ENCODE measurements at places on chromosomes 3 and 15.

GRCh38 chr15:50872832-50873426, 35.6 kb upstream of the AP4E1 start:
- no peak for DNase-seq

DNA sequence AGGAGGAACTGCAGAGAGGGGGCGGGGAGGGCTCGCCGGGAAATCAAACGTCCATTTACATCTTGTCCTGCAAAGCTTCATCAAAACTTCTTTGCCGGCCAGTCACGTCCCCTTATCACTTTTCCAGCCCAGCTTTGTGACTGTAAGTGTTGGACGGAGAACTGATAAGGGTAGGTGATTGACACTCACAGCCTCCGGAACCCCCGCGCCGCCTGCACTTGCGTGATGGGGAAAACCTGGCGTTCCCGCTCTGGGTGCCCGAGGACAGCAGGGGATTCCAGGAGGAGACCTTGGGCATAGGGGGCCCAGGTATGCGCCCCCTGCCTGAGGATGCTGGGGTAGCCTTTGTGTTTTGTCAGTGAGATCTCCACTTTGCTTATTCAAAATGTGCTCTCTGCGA, 72.8 kb upstream of the ANKRD34C start:
- DNase-seq = no peak

DNA sequence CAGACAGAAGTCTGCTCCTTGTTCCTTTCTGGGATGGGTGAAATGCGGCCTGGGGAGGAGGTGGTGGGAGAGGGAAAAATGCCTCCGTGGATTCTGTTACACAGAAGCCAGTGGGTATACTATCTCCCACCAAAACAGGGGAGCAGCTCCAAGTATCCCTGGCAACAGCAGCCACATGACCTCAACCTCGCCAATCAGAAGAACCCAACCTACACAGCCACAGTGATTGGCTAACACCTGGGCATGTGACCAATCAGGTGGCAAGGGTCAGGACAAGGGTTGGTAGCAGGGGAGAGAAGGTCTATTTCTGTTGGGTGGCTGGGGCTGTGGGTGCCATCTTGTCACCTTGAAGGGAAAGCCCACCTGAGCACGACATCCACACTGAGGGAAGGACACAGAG, 9.1 kb upstream of the ACAD9 start:
- no peak for DNase-seq

- DNase-seq = no peak
These were observed 168.7 kb upstream of the RASGRP1 start for GRCh38 chr15:38733331-38733730.

GRCh38 chr15:99430881-99431401, 134.8 kb upstream of the MEF2A start:
- DNase-seq = no peak

DNA sequence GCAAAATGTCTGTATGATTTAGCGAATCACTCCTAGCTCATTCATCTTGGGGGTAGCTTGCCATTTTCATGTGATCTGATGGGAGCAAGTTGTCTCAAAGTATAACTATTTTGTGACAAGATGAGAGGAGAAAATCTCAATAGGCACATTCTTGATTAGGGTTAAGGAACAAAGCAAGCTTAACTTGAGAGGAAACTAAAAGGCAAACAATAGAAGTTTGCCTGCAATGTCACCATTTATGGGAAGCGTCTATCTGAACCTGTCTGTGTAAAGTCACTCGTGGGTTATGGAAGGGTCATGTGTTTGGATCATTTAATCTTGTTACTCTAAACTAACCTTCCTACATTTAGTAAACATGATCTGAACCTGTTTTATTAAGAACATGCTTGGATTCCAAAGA, 232.5 kb downstream of the CDIN1 start:
- no peak for DNase-seq

- no peak for DNase-seq
These were observed 20.5 kb downstream of the BOC start for GRCh38 chr3:113231827-113232253.

DNA sequence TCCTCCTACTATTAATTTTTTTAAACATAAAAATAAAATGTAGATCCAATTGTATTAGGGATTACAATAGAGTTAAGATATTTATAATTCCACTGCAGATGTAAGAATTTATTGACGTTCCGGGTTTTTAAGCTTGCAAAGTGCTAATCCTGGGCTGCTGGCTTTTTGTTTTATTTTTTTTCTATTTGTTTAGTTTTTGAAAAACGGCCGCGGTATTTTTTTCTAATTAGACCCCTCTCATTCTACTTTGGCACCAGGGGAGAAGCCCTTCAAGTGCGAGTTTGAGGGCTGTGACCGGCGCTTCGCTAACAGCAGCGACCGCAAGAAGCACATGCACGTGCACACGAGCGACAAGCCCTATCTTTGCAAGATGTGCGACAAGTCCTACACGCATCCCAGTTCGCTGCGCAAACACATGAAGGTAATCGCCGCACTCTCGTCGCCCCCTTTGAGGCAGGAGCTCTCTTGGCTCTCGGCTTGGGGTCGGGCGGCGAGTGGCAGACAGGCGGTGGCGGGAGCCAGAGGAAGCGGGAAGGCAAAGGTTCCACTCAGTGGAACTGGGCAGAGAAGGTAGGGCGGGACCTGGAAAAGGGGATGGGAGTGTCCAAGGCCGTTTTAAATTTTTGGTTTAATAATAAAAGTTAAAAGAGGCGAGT, 3.2 kb downstream of the ZIC1 start:
- no peak for DNase-seq

DNA sequence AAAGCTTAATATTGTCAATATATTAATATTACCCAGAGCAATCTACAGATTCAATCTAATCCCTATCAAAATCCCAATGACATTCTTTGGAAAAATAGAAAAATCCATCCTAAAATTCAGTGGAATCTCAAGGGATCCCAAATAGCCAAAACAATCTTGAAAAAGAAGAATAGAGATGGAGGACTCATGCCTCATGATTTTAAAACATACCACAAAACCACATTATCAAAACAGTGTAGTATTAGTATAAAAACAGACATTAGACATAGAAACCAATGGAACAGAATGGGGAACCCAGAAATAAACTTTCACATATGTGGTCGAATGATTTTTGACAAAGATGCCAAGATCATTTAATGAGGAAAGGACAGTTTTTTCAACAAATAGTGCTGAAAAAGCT, 14.6 kb downstream of the NEK4 start:
- no peak for DNase-seq

DNA sequence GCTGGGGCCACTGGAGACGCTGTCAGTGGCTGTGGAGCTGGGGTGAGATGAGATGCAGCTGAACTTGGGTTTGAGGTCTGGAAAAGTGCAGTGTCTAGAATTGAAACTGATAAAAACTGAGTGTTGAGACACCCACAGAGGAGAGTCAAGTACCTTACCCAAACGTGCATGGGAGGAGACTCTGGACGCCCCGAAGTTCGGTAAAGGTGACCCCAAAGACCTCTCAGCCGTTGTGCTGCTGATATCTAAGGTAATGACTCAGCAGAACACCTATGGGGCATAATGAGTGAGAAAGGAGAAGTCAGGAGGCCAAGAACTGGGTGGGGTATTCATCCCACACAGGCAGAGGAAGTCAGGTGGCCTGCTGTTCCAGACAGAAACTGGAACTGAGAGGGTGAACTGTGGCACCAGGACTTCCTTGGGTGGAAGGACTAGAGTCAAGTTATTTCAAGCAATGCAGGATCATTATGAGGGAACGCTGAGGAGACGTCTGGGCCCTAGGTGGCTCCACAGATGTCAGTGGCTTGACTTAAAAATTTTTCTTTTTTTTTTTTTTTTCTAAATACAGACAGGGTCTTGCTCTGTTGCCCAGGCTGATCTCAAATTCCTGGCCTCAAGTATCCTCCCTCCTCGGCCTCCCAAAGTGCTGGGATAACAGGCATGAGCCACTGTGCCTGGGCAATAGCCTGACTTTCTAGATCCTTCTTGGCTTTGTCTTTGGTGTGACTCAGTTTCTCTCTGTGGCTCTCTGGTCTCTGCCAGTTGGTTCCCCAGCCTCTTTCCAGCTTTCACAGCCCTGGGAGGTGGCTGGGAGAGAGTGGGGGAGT, 67.6 kb upstream of the GCNT3 start:
- DNase-seq = no peak

DNA sequence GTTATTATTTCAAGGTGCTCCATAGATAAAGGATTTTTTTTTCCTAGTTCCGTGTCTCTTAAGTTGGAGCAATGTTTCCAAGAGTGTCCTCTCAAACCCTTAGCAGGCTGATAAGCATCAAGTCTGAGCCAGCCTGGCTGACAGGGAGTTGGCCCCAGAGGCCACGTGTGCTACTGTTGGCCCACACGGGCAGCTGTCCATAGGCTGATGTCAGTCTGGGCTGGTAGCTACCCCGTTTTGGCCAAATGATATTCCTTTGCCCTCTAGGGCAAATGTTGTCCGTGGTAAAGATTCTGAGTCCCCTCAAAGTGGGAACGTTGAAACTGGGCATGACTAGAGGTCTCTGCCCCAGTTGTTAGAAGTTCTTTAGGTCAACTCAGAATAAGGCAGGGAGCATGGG, 99.4 kb downstream of the FLNB start:
- DNase-seq = no peak

- DNase-seq = no peak
These were observed 552.9 kb downstream of the DIPK2A start for GRCh38 chr3:144524531-144524930.

GRCh38 chr15:65277015-65277414, 9.7 kb downstream of the PARP16 start:
- DNase-seq = no peak

DNA sequence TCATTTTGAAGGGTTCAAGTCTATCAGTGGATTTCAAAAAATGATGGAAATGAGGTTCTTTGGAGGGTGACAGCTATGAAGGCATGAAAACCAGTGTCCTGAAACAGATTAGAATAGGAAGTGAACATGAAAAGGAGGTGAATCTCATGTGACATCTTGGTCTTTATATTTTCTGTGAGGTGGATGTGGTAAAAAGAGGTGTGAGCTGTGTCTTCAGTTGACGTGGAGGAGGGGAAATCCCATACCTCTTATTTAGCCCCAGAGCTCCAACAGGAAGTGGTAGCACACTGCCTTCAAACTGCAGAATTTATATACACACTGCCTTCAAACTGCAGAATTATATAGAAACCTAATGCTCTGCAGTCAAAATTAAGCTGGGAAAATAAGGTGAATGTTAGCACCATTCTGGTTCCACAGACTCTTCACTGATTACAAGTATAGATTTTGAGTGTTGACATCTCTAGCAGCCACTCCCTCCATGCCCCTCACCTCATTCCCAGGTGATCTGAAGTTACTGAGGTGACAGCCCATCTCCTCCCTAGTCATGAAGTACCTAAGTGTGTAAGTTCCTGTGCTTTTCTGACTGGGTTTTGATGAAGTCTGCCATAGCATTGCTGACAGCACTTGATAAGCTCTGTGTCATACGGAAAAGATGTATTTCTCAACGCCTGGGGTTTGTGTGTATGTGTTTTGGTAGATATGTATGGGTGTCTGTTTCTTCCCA, 2.7 kb downstream of the RAB8B start:
- no peak for DNase-seq

DNA sequence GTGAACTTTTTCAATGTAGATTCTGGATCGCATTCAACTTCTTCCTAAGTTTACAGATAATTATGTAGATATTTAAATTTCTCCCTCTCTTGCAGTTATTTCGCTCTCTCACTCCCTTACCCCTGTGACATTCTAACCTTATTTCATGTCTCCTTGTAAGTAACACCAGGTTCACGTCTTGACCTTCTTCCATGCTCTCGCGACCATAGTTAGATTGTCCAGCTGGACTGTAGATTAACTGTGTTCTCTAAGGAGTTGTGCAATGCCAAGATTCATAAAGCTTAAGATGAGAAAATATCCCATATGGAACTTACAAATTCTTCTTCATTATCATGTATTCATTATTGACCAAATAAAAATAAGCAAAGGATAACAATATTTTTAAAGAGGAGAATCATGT, 430.5 kb downstream of the GABRG3 start:
- DNase-seq = no peak

- DNase-seq = no peak
These were observed 64.9 kb upstream of the DCBLD2 start for GRCh38 chr3:98966434-98966833.

GRCh38 chr15:95868970-95869369, 461.5 kb upstream of the NR2F2 start:
- DNase-seq = no peak

GRCh38 chr3:188255190-188255589, 101.2 kb downstream of the LPP start:
- DNase-seq = no peak

DNA sequence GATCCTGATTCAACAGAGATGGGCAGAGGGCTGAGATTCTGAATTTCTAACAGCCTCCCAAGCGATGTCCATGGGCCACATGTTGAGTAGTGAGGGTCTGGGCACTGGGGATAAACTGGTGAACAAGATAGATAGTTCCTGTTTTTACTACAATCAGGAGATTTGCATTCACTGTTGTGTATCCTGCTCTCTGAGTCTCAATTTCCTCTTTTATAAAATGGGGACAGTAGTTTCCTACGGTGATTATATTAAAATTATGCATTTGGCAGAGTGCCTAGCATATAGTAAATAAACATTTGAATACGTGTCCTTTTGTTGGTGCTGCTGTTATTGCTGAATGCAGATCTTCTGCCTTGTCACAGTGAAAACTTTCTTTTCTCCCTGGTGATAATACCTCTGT, 102.5 kb downstream of the MYH15 start:
- no peak for DNase-seq

DNA sequence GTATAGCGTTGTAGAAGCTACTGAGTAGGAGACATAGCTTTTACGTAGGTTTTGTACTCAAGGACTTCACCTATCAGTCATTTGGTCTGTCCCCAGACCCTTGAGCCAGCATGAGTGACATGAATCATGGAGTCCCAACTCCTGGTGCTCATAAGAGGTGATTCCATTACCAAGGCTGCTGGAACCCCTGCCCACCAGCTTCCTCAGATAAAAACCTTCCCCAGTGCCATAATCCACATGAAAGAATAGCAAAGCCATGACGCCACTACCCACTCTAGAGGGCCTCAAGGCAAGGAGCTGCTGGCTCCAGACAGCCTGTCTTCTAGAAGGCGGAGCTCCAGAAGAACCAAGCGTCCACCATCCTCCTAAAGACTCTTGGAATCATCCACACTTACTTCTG, 69.6 kb downstream of the NCEH1 start:
- no peak for DNase-seq
